Right ventricle myocardium inferior (tissue), 1 donor: ENCODE measurements at places on chromosomes 16 and 17.

- no peak for DNase-seq
Measured at GRCh38 chr16:53966821-53967571, 263.0 kb downstream of the FTO start.

GRCh38 chr17:7475764-7476422, 3.5 kb downstream of the ZBTB4 start:
- DNase-seq: peak; percentile 79

DNA sequence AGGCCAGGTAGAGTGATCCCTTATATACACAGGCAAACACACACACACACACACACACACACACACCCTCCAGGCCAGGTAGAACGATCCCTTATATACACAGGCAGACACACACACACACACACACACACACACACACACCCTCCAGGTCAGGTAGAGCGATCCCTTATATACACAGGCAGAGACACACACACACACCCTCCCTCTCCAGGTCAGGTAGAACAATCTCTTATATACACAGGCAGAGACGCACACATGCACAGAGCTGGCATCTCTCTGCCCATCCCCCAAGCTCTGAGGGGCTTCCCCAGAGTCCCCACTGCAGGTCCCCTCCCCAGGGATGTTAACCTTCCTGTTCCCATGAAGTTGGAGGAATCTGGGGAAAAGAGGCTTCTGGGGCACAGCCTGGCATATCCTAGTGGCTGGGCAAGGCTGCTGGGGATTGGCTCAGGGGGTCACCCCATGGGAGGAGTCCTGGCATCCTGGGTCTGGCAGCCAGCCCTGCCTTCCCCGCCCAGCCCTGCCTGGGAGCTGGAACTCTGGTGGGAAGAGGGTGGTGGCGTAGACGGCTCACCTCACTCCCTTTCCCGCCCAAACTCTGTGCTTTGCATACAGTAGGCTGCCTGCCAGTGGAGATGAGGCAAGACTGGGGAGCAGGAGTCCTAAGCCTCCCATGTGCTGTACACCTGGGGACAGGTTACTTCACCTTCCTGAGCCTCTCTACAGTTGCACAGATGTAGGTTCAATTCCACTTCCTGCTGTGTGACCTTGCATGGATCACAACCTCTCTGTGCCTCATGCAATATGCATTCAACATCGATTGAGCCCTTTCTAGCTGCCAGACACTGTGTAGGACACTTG, 41.8 kb downstream of the TEKT5 start:
- DNase-seq: no peak

GRCh38 chr17:21539146-21539545, 153.2 kb upstream of the KCNJ18 start:
- DNase-seq: no peak

GRCh38 chr16:87437911-87438610, 45.9 kb downstream of the MAP1LC3B start:
- DNase-seq: no peak

GRCh38 chr16:80684136-80684765, 120.1 kb downstream of the CDYL2 start:
- no peak for DNase-seq

DNA sequence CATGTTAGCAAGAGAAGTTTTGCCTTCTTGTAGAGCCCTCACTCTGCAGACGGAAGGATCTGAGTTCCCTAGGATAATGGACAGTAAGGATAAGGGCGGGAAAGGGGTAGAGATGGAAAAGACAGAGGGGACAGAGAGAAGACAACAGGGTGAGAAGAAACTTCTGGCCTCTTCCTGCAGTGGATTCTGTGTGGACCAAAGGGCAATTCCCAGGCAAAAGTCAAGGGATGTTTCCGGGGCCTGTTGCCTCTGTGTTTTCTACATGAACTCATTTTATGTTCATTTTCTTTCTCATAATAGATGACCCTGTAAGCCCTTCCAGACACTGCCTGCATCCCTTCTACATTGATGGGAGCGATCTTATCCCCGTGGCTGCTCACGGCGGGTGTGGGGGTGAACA, 647 bp upstream of the TMEM238L start:
- no peak for DNase-seq

DNA sequence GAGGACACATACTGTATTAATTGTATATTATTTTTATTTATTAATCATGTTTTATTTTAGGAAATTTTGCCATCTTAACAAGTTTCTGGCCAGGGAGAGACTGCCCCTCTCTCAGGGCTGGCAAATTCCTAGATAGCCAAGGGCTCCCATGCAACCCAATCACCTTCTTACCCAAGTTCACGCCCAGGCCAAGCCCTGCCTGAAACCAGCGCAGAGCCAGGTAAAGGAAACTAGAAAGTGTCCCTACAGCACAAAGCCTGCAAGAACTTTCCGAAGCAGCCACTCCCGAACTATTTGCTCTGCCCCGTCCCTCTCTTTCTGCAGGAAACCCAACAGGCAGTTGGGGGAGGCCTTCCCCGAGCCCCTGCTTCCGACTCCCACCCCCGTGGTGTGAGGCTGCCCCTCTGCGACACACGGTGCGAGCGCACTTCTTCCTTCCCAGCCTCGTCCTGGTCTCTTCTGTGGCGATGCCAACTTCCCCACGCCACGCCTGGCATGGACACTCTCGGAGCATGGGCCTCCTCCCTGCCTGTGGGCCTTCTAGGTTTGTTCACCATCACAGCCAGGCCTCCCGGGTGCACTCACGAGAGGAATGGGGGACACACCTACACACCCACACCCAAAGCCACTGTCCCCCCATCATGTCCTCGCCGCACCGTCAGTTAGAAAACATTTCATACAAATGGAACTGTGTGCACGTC, 100.4 kb downstream of the ZNF778 start:
- DNase-seq: peak; percentile 60

DNA sequence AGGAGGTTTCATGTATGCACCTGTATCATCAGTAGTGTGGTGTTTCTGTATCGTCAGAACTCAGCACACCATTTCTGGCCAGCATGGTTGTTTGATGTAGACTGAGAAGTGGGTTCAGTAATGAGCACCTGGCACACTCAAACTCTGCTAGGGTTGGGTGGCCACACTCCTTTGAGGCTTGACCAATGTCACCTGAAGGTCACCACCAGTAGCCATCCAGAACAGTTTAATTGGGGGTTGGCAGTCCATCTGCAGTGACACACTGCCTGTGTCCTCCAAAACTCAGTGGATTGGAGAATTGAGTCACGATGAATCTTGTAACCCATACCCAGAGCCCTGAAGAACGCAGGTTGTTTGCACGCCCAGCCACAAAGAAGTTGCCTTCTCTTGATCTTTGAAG, 86.8 kb upstream of the HSBP1 start:
- DNase-seq: no peak

DNA sequence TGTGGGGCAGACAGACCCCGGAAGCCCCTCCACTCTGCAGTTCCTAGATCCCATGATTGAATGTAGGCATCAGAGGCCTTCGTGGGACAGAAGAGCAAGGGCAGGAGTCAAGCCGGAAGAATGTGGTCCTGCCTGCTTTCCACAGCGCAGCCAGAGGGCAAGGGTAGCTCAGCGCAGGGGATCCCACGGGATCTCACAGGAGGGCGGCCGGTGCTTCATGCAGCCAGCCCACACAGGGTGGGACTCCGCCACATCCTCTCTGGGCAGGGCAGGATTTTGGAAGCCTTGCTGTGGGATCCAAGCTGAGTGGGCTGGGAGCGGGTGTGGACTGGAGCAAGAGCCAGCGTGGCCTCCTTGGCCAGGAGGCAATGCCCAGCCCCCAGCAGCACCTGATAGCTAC, 13.0 kb downstream of the KATNB1 start:
- peak; percentile 42 for DNase-seq

- DNase-seq: no peak
Measured at GRCh38 chr17:59126809-59127417, 20.2 kb upstream of the TRIM37 start.

GRCh38 chr16:87817910-87818309, 51.4 kb downstream of the SLC7A5 start:
- no peak for DNase-seq

- DNase-seq: no peak
Measured at GRCh38 chr17:40373324-40373723, 8.8 kb upstream of the GJD3 start.
